ENCODE measurements at places on chromosomes 4 and X.
A peak's percentile ranks its signal among the peaks of the same experiment; 100 is the strongest.

- no peak for DNase-seq
These were observed 13.2 kb downstream of the RUFY3 start for GRCh38 chr4:70734971-70735370.

GRCh38 chr4:173793937-173794510 is 264.0 kb upstream of the HAND2 start:
- DNase-seq: no peak

- DNase-seq: no peak
These were observed 194.9 kb upstream of the PSAPL1 start for GRCh38 chr4:7629501-7630254.

- DNase-seq: no peak
These were observed 395.2 kb downstream of the MID1IP1 start for GRCh38 chrX:39196192-39197102.

GRCh38 chrX:13647709-13648212 is 5.2 kb upstream of the TCEANC start:
- DNase-seq: peak; percentile 61

GRCh38 chr4:108425988-108426387 is 194.4 kb upstream of the RPL34 start:
- DNase-seq: no peak

DNA sequence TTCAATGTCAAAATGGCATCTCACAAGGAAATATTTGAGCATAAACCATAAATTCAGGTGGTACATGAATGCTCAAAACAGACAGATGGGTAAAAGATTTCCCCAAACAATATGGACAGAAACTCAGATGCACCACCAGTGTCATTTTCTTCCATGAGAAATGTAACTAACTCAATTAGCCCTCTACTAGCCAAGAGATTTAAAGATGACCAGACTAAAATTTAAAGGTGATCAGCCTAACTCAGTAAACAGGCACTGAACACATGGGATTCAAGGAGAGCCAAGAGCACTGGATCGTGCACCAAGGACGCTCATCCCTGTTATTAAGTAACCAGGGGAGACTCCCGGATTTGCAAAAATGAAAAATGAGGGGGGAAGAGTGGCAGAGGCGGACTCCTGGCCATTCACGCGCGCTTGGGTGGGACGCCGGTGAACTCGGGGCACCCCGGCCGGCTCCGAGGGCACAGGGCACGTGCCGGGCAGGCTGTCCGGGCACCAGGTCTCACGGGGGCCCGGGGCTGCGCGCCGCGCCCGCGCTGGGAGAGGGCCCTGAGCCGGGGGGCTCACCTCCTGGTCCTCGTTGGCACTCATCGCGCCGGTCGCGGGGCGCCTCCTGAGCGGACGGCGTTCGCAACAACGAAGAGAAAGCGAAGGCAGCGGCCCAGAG is 490 bp downstream of the RWDD4 start:
- no peak for DNase-seq

DNA sequence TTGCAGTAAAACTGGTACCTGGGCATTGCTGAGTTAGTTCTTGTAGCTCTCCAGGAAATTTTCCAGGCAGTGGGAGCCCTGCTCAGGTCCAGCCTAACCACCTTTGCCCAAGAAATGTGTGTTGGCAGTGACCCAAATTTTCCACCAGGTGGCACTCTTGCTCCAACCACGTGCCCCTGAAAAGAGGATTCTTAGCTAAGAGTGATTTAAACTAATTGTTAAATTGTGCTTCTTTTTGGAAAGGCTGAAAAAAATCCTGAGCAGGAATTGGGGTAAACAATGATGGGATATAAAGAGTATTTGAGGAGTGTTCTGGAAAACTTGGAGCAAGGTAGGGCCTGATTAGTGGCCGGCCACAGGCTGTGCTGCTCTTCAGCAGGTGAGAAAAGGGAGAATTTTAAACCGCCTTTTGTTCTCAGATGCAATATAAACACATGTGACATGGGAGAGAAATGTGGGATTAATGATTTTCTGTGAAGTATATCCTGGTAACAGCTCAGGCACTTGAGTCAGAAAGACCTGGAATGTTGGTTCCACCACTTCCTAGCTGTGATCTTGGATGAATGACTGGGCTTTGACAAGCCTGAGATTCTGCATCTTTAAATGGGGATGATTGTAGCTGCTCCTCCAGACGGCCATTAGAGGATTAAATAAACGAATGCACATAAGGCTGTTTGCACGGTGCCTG is 219.6 kb downstream of the PTTG2 start:
- DNase-seq: no peak

GRCh38 chr4:63580796-63581475 is 828.3 kb downstream of the TECRL start:
- no peak for DNase-seq

GRCh38 chr4:41285864-41286235 is 29.1 kb downstream of the UCHL1 start:
- no peak for DNase-seq

DNA sequence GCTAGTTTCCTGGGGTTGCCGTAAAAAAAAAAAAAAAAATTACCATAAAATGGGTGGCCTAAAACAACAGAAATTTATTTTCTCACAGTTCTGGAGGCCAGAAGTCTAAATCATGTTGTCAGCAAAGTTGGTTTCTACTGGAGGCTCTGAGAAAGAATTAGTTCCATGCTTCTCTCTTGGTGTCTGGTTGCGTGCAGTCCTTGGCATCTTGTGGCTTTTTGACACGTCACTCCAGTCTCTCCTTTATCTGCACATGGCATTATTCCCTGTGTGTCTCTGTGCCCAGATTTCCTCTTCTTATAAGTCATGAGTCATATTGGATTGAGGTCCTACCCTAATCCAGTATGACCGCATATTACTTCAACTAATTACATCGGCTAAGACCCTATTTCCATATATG is 38.7 kb downstream of the SPATA4 start:
- no peak for DNase-seq

- no peak for DNase-seq
These were observed 56.9 kb downstream of the PCGF3 start for GRCh38 chr4:762211-763190.

- no peak for DNase-seq
These were observed 166.1 kb downstream of the AFAP1 start for GRCh38 chr4:7773401-7774180.

DNA sequence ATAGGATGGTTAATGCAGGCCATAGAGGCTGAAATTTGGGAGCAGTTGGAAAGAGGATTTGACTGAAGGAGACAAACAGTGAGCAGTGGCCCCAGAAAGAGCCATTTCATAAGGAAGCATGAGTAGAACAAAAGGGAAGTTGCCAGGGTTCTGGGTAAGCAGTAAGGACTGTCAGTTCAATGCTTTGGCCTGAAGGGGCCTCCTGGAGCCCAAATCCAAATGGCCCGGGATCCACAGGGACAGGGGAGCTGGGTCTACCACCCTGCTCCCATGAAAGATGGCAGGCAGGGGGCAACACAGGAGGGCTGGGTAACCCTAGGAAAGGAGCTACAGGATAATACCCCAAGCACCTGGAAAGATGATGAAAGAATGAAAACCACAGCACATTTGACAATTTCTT is 4.1 kb upstream of the INTS6L start:
- DNase-seq: no peak

DNA sequence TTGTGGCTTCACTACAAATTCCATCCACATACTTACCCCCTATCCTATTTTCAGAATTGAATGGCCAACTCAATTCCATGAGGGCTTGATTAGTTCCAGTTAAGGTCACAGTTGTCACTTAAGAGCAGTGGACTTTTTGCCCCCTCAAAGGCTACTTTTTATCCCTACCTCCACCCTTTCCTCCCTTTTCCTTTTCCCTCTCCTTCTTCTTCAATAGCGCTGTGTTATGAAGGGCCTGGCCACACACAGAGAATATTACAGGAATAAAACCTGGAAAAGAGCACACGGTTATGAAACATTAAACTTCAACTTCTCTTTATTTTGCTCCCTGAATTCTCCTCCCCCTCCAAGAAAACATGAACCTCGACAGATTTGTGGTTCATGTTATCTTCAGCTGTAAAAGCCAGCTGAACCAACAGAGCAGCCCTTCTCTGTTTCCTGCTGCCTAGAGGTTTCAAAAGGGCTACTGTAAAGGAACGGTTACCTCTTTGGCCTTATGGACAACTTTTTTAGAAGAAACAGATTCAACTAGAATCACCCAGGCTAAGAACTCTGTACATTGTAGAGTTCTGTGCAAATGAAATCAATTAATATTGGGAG is 87.0 kb upstream of the RPL34 start:
- no peak for DNase-seq

Data from SHP77 (cell line).